CD4-positive, CD25-positive, alpha-beta regulatory T cell (primary cell): ENCODE measurements at places on chromosomes 5 and 9.

- no peak for DNase-seq
These were observed 312.2 kb downstream of the HCN1 start for GRCh38 chr5:45383985-45384384.

DNA sequence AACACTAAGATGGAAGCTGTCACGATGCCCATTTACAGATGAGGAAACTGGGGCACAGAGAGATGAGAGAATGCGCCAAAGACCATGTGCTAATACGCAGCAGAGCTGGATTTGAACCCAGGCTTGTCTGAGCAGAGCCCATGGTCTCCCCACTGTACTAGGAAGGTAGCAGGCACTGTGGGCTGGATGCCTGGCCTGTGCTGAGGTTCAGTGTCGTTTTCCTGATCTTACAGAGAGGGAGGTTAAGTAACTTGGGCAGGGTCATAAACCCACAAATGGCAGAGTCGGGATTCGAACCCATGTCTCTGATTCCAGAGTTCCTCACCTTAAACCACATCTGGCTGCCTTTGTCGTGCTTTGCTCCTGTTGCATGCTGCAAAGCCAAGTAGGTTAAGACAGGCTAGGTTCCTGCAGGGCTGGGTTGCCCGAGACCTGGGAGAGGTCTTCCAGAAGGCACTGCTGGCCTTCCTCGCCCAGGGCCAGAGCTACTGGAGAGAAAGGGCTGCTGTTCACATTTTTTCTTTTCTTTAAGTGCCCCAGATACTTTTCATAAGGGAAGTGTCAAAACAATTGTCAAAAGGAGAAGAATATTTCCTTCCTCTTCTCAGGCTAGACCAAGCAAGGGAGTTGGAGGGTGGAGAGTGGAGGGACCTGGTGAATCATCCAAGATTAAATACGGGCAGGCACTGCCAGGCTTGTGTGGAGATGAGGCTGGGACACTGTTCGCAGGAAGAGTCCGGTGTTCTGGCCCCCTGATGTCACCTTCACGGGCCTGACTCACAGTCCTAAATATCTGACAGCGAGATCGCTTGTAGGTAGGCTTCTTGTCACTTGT lies 3.2 kb downstream of the NEK6 start:
- DNase-seq, result no peak

DNA sequence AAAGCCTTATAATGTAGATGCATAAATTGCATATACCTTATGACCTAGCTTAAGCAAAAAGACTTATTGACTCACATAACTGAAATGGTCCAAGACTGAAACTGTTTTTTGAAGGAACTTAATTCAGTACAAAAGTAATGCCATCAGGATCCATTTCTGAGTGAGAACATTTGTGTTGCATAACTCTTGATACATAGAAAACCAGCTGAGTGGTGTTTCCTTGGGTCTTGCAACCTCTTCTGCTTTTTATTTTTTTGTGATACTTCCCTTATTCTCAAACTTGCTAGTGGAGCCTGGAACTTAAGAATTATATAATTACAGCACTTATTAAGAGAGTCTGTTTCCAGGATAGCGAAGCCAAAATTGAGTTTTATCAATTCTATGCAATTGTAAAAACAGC lies 272.0 kb downstream of the MAN2A1 start:
- no peak for DNase-seq

DNA sequence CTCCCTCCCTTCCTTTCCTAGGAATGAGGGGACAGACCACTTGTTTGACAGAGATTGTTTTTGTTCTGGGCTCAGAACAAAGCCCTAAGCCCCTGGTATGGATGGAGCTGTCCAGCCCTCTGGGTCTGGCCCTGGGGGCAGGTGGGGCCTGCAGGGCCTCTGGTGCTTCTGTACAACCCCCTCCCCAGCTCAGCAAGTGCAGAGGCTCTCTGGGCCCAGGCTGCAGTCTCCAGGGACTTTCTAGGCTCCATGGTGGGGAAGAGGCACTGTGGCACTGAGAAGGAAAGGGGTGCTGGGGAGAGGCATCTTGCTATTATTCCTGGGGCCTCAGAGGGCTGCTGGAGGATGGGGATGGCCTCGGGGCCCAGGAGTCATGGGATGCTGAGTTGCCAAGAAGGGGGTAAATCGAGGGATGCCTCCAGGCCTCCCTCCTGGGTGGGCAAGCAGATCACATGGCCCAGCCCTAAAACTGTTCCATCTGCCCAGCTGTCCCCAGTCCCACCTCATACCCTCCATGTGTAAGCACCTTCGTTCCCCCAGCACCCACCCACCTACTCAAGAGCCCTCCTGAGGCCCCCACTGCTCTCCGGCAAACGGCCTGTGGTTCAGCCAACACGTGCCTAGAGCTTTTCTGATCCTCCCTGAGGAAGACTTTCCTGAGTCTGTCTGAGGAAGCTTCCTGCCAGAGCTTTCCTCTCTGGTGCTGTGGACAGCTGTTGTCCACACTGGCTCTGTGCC lies 225.7 kb downstream of the CACNA1B start:
- no peak for DNase-seq

DNA sequence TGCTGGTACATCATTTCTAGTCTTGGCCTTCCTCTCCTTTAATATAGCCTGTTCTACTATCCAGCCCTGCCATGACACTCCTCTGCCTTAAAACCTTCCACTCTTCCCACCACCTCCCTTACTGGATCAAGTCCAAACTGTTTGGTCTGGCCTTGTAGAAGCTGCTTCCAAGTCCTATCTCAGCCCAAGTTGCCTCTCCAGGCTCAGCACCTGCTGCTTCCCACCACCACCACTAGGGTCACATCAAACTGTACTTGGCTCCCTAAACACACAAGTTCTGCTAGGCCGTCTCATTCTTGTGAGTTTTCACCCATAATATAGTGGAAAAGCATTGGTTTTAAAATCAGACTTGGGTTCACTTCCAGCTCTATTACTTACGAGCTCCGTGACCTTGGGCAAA lies 1.4 kb downstream of the NDUFA8 start:
- no peak for DNase-seq

DNA sequence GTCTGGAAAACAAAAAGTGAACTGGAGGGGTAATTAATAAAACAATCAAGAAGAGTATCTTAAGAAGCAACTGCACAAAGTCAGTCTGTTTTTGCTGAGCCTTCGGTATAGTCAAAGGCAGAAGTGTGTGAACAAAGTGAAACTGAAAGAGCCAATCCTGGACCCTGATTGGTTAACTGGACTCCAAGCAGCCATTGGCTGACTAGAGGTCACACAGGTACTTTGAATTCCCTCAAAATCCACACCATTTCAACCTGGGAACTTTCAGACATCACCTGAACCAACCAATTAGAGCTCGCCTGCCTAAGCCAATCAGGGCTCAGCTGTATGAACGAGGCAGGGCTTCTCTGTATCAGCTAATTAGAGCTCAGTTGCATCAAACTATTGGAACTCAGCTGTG lies 286.7 kb downstream of the TLE4 start:
- DNase-seq, result peak; percentile 64

DNA sequence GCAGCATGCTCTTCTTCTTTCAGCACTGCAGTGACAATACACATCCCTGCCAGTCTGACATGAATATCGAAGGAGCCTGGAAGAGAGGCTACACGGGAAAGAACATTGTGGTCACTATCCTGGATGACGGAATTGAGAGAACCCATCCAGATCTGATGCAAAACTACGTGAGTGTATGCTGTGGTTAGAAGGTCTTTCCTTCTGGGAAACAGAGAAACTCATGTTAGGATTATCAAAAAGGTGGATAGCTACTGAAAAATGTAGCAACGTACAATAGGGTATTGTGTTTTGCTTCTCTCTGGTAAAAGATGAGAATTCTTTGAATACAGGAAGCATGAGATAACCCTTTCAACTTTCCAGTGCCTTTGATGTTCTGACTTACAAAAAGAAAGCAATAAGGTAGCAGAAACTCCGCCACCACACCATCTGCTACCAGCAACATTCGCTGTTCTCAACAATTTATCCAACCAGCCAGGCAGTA lies 133.3 kb downstream of the PCSK5 start:
- DNase-seq, result peak; percentile 87

DNA sequence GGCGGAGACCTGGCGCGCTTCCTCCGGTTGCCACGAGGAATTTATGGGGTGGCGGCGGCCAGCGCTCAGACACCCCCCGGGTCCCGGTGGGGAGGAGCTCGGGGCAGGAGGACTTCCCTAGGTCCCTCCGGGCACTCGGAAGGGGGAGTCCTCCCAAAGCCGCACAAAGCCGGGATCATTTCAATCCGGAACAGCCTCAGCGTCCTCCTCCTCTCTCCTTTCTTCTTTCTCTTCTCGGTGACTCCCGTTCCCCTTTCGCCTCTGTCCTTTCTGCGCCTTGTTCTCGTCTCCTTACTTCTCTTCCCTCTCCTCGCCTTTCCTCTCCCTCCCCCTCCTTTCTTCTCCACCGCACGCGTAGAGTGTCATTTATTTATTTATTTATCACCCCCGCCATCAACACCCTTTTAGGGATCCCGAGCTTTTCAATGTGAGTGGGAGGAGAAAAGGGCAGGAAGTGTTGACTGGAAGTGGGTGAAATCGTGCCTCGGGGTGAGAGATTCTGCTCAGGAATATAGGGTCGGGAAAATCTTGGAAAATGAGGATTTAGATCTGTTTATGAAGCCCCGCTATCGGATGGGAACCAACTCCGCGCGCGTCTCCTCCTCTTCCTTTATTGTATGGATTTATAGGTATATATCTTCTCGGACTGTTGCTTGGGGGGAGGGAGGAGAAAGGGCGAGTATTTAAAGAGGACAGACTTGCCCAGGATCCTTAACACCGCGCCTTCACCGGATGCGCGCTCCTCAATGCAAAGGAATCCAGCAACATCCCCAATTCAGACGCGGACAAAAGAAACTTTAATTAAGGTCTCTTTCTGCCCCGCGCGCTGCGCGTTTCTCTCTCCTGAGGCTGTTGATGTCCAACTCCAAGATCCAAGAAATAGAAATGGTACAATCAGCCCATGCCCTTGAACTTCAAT lies 2.0 kb upstream of the ZNF462 start:
- no peak for DNase-seq

DNA sequence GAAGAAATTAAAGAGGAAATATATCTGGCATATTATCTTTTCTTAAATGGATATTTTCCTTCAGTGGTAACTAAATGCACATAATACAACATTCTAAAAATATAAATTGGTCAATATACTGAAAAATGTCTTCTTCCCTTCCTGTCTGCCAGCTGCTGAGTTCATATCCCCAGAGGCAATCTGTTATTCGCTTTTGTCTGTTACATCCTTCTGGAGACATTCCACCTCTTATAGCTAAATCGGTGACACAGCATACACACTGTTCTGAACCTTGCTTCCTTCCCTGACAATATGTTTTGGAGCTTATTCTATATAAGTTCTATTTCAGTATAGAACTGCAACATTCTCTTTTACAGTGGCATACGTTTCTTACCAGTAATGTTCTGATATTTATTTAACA lies 147.8 kb downstream of the TENT4A start:
- DNase-seq, result no peak

GRCh38 chr5:7960142-7960541 lies 91.2 kb downstream of the MTRR start:
- no peak for DNase-seq

GRCh38 chr9:68513385-68513784 lies 27.3 kb downstream of the TMEM252 start:
- DNase-seq, result no peak

GRCh38 chr9:79007701-79008483 lies 563.9 kb upstream of the TLE4 start:
- DNase-seq, result no peak

DNA sequence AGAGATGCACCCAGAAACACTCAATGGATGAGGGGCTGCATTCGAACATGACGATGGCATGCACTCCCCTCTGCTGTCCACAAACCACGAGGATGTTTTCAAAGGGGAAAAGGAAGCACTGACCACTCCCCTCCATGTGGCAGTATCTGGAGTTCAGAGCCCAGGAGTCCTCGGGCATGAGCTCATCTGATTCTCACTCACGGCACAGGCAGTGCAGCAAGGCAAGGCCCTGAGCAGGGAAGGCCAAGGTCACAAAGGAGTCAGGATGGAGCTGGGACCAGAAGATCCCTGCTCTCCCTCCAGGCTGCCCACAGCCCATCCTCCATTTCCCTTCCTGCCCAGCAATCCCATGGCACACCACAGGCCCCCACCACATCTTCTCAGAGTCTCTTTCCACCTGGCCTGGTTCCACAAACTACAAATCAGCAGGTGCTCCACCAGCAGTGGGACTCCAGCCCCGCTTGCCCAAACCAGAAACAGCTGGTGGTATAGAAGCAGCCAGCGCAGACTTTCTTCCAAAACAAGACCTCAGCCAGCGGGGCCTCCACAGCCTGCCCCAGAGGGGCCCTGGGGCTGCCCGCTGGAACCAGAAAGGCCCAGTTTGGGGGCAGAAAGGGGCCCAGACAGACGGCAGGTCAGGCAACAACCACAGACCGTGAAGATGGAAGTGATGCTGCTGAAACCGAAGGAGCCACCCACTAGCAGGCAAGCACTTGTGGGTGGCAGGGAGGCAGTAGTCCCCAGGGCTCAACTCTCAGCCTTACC lies 12.2 kb downstream of the TNIP1 start:
- no peak for DNase-seq

DNA sequence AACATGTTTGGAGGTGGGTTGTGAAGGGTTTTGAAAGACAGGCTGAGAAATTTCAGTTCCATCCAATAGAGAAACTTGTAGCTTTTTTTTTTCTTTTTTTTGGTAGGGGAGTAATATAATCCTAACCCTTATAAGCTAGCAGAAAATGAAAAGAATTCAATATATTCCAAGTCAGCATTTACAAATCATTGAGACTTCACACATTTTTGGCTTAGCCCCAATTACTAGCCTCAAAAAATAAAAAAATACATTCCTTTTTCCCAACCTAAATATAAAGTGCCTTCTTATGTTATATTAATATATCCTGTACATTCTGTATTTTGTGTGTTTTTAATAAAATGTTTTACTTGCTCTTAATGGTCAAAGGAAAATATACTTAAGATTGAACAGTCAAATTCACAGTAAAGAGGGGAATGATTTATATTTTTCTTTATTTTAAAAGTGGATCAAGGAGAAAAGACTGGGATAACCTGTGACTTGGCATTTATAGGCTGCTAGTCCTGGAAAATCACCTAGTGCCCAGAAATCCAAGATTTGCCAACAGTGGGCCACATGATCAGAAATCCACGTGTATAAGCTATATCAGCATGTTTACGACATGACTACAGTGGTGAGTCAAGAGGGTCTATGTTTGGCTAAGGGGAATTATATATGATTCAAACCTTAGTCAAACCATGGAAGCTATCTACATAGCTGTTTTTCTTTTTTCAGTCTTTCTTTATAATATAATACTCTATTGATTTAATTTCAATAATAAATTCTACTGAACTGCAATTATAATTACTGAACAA lies 14.5 kb downstream of the HACD4 start:
- DNase-seq, result no peak

DNA sequence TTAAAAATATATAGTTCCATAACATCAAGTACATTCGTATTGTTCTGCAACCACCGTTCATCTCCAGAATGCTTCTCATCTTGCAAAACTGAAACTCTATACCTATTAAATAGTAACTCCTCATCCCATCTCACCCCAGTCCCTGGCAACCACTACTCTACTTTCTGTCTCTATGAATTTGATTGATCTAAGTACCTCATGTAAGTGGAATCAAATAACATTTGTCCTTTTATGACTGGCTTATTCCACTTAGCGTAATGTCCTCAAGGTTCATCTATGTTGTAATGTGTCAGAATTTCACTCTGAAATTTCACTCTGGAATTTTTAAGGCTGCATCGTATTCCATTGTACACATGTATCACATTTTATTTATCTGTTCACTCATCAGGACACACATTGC lies 132.1 kb upstream of the RUSC2 start:
- no peak for DNase-seq

- no peak for DNase-seq
These were observed 75.2 kb downstream of the AOPEP start for GRCh38 chr9:94801681-94802080.
